Stimulated activated CD4-positive, alpha-beta T cell treated with anti-CD3 and anti-CD28 coated beads, Interleukin-2, amount 100 ng/mL, for 24 hours (primary cell): ENCODE measurements at places on chromosomes 3 and 15.

GRCh38 chr3:27360113-27361078 lies 8.8 kb downstream of the NEK10 start:
- DNase-seq = no peak

DNA sequence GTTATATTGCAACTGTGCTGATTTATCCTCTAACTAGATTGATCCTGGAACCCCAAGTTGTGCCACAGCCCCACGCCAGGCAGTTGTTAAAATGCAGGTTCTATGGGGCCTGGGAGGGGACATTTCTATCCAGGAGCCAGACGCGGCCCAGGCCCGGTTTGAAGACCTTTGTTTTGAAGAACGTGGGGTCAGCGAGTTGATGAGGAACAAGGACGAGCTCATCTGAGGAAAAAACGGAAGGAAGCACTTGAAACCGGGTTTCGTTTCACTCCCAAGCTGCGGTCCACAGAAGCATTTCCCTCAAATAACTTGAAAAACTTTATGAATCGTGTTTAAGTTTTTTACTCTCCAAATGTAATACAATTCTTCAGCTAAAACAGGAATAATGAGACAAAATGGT lies 76.4 kb downstream of the CHSY1 start:
- no peak for DNase-seq

DNA sequence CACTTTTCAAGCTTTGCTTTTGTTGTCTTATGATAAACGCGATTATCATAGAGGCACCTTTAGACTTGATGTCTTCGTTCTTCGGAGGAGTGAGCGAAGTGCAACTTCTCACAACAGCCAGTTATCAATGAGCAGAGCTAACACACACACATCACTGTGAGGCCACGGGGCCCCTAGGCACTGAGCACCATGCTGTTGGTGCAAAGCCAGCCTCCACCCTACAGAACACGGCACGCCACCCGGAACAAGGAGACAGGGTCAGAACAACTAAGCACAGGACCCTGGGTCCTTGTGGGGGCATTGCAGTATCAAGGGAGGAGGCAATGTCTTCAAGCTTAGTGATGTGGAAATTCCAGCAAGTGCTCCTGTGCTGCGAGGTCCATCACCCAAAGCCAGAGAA lies 244.5 kb downstream of the OCA2 start:
- no peak for DNase-seq

- no peak for DNase-seq
Measured at GRCh38 chr3:24415824-24416223, 78.8 kb downstream of the THRB start.

DNA sequence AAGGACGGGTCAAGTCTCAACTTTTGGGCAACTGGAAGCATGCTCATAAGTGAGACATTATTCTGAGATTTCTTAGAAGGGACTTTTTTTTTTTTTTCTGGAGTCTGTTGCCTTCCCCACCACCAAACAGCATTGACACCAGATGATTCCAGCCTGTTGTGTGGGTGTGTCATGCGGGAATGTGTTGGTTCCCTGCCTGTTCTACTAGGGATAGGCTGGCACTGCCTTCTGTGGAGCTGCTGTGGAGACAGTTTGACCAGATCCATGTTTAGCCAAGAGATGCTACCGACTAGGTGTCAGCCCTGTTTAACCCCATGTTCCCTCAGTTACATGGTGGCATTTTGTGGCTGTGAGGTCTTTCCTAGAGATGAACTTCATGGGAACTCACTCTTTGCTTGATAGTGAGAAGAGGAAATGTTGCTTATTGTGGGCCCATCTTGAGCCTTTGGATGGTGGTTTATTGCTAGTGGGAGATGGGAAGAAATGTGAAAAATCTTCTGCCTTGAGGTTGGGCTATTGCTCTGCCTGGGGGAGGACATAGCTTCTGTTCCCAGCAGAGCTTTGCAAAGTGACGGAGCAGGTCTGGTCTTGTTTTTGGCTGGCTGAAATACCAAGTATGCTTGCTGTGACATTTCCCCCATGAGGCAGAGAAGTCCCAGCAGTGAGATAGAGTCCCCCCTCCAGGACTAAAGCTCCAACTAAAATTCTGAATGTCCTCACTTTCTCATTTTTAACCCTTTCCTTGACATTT lies 31.3 kb downstream of the TRAK1 start:
- DNase-seq = no peak

DNA sequence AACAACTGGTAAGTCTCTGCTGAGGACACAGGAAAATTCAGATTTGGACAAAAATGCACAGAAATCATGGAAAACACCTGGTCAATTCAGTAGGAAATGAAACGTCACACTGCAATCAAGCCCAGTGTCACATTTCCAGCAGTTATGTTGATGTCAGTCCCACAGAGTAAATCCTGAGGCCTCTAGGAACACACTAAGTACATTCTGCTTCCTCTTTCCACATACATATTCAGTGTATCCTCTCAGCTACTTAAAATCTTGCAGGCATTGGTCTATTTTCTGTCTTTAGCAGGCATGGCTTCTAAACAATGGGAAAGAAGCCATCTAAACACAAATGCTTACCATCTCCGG lies 207.8 kb downstream of the PLCL2 start:
- DNase-seq = no peak

DNA sequence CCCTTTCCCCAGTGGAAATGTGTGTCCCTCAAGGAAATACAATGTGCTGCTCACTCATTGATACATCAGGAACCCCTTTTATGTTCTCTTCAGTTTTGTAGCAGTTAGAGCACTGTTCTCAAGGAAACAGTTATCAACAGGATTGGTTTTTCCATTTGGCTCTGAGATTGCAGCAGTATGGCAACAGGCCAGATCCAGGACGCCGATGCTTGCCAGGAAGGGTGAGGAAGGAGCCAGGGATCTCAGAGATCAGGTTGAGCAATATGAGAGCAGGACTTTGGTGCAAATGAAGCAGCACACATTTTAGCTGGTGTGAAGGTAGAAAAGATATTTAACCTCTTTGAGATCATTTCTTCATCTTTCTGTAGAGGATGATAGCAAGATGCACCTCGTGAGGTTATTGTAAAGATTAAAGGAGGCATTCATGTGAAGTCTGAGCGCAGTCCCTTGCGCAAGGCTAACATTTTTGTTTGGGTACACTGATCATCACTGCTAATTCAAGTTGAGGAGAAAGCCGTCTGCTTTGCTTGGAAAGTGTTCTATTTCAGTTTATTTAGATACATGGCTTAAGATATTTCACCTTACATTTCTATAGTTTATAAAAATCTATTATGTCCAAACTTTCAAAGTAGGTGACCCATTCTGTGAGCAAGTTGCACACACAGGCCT lies 68.5 kb downstream of the KCNH8 start:
- DNase-seq = no peak

GRCh38 chr15:30877070-30877469 lies 26.6 kb upstream of the FAN1 start:
- DNase-seq = no peak

GRCh38 chr3:149382101-149382467 lies 4.6 kb upstream of the TM4SF1 start:
- DNase-seq = no peak

DNA sequence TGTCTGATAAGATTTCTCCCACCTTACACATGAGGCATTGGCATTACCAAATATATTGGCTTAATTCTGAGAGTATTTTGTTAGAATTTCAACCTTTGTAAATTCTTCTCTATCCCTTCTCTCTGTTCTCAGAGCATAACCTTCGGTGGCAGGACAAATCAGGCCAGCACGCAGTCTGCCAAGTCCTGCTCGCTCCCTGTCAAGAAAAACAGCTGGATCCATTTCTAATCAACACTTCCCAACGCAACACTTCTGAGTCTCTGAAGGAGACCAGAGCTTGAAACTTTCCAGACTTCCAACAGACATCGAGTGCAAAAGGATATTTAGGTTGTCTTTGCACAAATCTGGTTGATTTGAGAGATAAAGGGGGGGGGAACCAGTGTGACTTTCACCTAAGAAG lies 125.7 kb downstream of the SV2B start:
- no peak for DNase-seq
